Ureter (tissue), 1 donor: ENCODE measurements at places on chromosomes 4 and X.
A peak's percentile ranks its signal among the peaks of the same experiment; 100 is the strongest.

DNA sequence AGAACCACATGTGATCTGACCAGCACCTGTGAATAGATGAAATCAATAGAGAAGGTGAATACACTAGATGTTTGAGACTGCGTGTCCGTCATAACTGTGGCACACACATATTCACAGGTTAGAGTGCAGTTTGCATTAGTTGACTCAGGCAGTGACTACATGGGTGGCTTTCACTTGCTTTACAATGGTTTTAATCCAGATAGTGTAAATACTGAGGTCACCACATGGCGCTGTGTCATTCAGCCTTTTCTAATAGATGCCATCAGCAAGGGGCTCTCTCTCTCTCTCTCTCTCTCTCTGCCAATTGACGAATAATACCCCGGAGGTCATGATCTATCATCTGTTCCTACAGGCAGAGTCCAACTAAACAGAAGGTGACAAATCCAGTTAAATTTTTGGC, 30.7 kb upstream of the FGF13 start:
- DNase-seq, result no peak

DNA sequence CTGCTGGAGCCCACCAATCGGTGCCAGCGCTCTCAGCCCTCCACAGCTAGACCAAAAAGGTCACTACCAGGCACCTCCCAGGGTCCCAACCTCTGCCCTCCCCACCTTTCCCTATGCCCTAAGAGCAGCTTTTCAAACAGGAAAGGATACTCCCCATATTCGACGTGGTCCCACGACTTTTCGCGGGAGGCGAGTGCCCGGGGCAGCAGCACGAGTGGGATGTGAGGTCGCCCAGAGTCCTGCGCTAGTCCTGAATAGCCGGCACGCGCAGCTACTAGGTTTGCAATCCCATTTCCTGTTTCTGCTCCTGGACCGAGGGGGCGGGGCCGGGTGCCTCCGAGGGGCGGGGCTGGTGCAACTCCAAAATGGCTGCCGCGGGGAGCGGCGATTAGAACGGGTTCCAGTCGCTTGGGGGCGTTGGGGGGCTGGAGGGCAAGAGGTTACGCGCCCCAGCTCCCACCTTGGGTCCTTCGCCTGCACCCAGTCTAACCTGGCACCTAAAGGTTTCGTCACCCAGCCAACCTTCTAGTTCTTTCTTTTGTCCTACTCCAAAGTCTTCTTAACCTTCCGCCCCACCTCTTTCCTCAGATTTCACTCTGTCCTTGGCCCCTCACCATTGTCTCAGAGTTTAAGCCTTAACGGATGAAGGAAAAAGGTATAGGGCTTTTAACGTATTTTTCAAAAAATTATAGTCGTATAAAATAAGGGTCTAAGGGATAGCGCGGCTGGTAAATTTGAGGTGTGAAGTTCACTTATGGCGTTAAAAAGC, 85.0 kb upstream of the TENT5D start:
- DNase-seq, result peak; percentile 67

GRCh38 chrX:41293269-41293668, 40.7 kb upstream of the DDX3X start:
- no peak for DNase-seq

DNA sequence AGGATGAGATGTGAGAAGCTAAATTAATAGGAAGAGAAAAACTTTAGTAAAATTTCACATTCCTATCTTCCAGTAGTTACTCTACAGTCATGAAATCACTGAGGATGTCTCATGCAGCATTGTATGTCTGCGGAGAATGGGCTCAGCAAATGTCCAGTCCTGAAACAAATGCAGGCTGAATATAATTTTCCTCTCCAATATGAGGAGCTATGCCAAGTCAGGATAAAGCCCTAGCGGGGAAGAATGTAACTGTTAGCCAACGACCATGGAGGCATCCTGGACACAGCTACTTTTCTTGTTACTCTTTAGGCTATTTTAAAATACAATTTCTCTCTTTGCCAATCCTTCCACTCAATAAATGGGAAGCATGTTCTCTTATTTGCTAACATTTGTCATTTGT, 127.7 kb downstream of the PRKX start:
- no peak for DNase-seq

DNA sequence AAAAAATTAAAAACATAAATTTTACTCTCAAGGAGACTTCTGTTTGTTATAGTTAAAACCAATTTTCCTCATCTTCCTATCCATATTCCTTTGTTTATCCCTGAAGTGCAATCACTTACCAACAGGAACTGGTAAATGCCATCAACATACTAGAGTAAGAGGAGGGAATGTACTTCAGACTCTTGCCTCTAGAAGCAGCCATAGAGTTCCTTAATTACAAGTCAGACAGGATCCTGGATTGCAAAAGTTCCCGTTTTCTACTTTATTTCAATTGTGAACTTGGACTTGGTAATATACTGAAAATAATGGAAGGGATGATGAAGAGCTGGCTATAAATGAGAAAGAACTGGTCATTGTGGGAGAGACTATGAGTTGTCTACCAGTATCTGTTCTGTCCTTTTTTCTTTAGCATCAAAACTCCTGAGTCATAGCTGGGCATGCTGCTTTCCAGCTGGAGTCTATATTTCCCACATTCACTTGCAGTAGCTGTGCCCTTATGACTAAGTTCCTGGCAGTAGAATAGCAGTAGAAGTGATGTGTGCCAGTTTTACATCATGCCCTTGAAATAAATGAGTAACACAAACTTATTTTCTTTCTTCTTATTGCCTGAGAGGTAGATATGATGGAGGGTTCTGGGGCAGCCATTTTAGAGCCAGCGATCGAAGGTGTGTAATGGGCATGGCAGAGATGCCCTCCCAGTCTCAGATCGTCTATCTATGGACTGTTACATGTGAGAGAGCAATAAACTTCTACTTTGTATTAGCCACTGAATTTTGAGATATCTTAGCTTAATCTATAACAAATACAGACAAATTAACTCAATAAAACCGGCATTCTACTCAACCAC, 26.8 kb upstream of the SPARCL1 start:
- no peak for DNase-seq

- DNase-seq, result no peak
These were observed 74.6 kb upstream of the EXOC1L start for GRCh38 chr4:55745014-55745413.

DNA sequence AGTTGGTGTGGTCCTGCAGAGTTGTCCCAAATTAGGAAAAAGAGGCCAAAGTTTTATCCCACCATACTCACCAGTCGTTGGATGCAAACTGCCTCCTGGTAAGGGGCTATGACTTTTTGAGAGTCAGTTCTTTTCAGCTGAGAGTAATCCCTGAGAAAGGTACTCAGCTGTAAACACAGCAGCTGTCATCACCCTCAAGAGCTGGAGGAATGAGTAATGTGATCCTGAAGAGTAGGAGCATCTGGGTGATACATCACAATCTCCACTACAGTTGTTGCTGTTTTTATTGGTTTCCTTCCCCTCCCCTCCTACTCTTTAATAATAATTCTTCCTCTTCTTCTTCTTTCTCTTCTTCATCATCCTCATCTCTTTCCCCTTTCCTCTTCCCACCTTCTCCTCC, 5.7 kb downstream of the MAGEE1 start:
- DNase-seq, result no peak

DNA sequence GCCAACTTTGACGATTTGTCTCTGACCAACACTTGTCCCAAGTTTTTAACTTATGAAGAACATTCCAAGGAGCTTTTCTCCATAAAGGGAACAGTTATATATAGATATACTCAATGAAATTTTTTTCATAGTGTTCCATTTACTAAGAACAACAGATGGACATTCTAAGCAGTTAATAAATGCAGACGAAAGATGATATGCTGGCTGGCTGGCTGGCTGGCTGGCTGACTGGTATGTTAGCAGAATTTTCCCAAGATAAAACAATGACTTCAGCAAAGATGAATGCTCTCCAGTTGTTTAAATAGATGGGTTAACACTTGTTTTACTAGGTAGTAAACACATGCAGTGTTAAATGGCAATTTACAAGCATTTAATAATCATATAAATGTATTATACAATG, 62.2 kb downstream of the SPANXN3 start:
- no peak for DNase-seq

GRCh38 chr4:112189754-112190153, 41.8 kb upstream of the AP1AR start:
- no peak for DNase-seq

GRCh38 chr4:137451172-137451825, 81.0 kb downstream of the PCDH18 start:
- DNase-seq, result no peak

- no peak for DNase-seq
These were observed 134.4 kb downstream of the MAD2L1 start for GRCh38 chr4:119932277-119932676.

- peak; percentile 20 for DNase-seq
These were observed 85.7 kb downstream of the CRLF2 start for GRCh38 chrX:1126738-1127137.

GRCh38 chr4:6197433-6198174, 2.7 kb downstream of the JAKMIP1 start:
- no peak for DNase-seq

DNA sequence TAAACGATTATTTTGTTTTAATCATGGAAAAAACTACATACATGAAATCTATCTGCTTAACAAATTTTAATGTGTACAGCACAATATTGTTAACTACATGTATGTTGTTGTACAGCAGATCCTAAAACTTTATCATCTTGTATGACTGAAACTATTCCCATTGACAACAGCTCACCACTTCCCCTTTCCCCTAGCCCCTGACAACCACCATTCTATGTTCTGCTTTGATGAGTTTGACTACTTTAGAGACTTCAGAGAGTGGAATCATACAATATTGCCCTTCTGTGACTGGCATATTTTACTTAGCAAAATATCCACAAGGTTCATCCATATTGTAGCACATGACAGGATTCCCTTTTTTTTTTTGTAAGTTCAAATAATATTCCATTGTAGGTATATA, 185.9 kb downstream of the CFAP299 start:
- DNase-seq, result no peak

DNA sequence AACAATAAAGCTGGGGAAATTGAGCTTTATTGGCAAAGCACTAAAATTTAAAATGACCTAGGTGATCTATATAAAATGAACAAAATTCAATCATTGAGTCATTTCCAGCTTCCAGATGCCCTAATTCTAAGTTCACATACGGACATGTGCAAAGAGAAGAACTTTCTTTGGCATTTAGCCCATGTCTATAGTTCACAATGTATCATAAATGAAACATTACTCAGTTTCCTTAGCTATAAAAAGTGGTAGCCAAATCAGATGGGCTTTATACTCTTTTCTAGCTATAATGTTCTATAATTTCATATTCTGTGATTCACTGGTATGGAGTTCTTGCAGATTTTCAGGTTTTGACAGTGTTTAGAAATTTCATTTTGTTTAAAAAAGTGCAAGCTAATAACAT, 327.4 kb downstream of the KCTD8 start:
- DNase-seq, result no peak

DNA sequence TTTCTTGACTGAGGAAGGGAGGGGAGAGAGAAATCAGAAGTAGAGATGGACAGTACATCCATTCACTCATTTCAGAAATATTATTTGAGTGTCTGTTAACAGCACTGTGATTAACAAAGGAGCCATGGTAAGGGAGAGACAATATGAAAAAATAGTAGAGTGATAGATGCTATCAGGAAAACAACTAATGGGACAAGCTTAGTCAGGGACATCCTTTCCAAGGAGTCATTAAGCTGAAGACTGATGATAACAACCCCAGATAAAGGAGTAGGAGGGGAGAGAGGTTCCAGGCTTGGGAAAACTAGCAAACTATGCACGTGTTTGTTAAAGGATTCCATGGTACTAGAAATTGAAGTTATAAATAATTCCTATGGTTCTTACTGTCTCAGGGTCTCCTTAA, 122.2 kb downstream of the CBR4 start:
- no peak for DNase-seq

GRCh38 chrX:12149670-12150407, 11.6 kb downstream of the FRMPD4 start:
- no peak for DNase-seq

DNA sequence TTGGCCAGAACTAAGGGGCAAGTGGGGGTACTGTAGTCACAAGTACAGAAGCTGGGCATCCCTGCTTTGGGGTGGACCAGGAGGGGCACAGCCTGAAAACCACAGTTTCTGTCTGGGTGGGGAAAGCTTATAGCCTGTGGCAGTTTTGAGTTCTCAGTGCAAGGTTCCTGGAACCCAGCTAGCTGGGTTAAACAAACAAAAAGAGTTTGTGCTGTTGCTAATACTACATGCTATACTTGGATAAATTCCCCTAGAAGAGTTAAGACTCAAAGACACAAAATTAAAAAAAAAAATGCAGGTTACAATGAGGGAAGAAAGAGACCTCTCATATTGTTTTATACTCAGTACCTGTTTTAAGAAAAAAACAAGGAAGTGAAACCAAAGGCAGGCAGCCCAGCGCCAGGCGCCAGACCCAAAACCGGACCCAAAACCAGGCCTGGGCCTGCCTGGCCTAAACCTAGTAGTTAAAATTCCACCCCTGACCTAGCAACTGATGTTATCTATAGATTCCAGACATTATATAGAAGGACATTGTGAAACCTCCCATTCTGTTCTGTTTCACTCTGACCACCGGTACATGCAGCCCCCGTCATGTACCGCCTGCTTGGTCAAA, 50.8 kb downstream of the SLC2A9 start:
- DNase-seq, result no peak

DNA sequence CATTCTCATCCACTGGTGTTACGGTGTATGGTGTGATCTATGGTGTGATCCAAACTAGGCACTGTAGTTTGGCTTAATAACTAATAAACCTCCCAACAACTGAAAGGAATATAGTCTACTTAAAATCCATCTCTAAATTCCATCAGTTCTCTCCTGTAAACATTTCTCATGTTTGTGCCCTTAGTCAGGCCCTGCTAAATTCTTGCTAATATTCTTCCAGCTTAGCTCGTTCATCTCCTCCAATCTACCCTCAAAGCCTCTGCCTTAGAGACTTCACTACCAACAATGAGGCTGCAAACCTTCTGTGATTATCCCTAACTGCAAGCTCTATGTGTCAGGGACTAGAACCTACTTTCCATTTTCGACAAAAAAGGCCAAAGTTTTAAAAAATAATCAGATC, 28.1 kb downstream of the ZAR1 start:
- DNase-seq, result no peak

DNA sequence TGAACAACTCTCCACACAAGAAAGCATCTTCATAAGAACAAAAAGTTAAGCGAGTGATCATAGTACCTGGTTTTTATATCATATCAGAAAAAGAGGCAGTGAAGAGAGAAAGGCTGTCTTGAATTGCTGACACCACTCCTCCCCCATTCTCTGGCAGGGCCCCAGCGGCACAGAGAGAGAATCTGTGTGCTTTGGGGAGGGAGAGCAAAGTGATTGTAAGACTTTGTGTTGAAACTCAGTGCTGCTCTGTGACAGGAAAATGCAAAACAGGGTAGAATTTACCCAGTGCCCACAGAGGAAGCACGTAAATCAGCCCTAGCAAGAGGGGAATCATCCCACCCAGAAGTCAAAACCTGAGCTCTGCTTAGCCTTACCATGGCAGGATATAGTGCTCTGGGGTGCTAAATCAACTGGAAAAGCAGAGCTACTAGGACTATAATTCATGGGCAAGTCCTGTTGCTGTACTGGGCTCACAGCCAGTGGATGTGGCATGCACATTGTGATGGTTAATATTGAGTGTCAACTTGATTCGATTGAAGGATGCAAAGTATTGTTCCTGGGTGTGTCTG, 174.6 kb downstream of the PRR32 start:
- DNase-seq, result no peak

- no peak for DNase-seq
These were observed 45.5 kb downstream of the ETNPPL start for GRCh38 chr4:108717386-108717785.

- DNase-seq, result no peak
These were observed 205.3 kb upstream of the JADE1 start for GRCh38 chr4:128604204-128604603.

- no peak for DNase-seq
These were observed 11.3 kb downstream of the RGS12 start for GRCh38 chr4:3303923-3304710.

GRCh38 chr4:119125931-119126330, 9.7 kb upstream of the MYOZ2 start:
- DNase-seq, result no peak
